GM12878 (cell line): ENCODE measurements at places on chromosomes 13 and 19.
A peak's percentile ranks its signal among the peaks of the same experiment; 100 is the strongest.

DNA sequence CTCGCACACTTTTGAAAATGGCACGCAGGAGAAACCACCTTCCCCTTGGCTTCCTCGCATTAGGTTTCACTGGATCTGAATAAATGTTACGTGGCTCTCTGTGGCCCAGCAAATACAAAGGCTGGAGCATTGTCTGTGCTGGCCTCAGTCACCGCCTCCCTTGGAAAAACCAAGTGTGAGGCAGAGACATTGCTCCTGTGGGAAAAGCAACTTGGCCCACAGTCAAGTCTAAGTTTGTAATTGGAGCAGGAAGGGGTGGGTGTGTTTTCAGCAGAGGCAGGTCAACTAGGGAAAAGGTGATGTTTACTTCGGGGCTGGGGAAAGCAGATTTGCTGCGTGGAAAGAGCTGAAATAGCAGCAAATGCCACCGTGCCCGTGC is 101.6 kb downstream of the IRS2 start:
- no peaks in the 10 kb centered on the region for H3K4me1 ChIP-seq
- no peak for DNase-seq
- H3K36me3 ChIP-seq: no peaks in the 10 kb centered on the region
- H3K27ac ChIP-seq: no peak overlapping the region
- no peak overlapping the region for H3K4me3 ChIP-seq

GRCh38 chr13:98741741-98742435 is 10.6 kb downstream of the SLC15A1 start:
- H3K27me3 ChIP-seq: no peaks in the 10 kb centered on the region; the same call in 1 of the 2 replicates
- H3K27ac ChIP-seq: no peak overlapping the region
- no peak overlapping the region for H3K4me3 ChIP-seq
- no peaks in the 10 kb centered on the region for H3K4me1 ChIP-seq
- H3K36me3 ChIP-seq: no peaks in the 10 kb centered on the region

GRCh38 chr13:51970349-51970748 is 40.9 kb downstream of the ATP7B start:
- no peaks in the 10 kb centered on the region for H3K4me1 ChIP-seq
- no peak for DNase-seq
- H3K27ac ChIP-seq: no peak overlapping the region
- no peak overlapping the region for H3K4me3 ChIP-seq

DNA sequence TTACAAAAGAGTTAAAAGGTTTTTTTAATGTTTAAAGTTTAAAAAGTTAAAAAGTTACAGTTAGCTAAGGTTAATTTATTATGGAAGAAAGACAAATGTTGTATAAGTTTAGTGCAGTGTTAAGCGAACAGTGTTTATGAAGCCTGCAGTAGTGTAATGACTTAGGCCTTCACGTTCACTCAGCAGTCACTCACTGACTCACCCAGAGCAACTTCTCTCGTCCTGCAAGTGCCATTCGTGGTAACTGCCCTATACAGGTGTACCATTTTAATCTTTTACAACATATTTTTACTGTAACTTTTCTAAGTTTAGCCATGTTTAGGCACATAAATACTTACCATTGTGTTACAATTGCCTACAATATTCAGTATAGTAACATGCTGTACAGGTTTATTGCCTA is 398.2 kb upstream of the NBEA start:
- H3K4me3 ChIP-seq: no peak overlapping the region
- H3K27me3 ChIP-seq: no peaks in the 10 kb centered on the region
- H3K36me3 ChIP-seq: no peaks in the 10 kb centered on the region
- H3K27ac ChIP-seq: no peak overlapping the region

- no peak overlapping the region for H3K27ac ChIP-seq
- H3K36me3 ChIP-seq: no peaks in the 10 kb centered on the region
- no peaks in the 10 kb centered on the region for H3K27me3 ChIP-seq
- H3K4me1 ChIP-seq: no peaks in the 10 kb centered on the region
- no peak for DNase-seq
- H3K4me3 ChIP-seq: no peak overlapping the region
Observed at GRCh38 chr19:55927991-55928390, 4.1 kb downstream of the NLRP13 start.

- no peaks in the 10 kb centered on the region for H3K27me3 ChIP-seq
- no peak overlapping the region for H3K27ac ChIP-seq
- H3K4me3 ChIP-seq: no peak overlapping the region
- DNase-seq: no peak
- H3K4me1 ChIP-seq: no peaks in the 10 kb centered on the region; the same call in 1 of the 2 replicates
Observed at GRCh38 chr13:51397262-51397941, 55.4 kb downstream of the INTS6 start.

- H3K4me1 ChIP-seq: peaks cover 12% of the 10 kb centered on the region
- DNase-seq: no peak
- no peaks in the 10 kb centered on the region; the same call in 1 of the 2 replicates for H3K36me3 ChIP-seq
- H3K4me3 ChIP-seq: no peak overlapping the region
Observed at GRCh38 chr13:49536144-49536873, 40.6 kb downstream of the PHF11 start.

DNA sequence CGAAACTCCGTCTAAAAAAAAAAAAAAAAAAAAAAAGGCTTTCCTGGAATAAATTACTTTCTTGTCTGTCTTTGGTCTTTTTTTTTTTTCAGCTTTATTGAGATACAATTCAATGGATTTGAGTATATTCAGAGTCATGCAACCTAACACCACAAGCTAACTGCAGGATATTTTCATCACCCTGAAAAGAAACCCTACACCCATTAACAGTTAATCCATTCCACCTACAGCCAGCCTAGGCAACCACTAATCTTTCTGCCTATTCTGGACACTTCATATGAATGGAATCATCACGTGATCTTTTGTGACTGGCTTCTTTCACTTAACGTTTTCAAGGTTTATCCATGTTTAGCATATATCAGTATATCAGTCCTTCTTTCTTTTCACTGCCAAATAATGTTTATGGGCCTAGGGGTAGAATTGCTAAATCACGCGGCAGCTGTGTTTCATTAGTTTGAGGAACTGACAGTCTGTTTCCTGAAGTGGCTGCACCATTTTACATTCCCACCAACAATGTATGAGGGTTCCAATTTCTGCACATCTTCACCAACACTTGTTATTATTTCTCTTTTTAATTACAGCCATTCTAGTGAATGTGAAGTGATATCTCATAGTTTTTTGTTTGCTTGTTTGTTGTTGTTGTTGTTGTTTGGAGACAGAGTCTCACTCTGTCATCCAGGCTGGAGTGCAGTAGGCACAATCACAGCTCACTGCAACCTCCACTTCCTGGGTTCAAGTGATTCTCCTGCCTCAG is 19.9 kb downstream of the LRFN3 start:
- H3K4me3 ChIP-seq: no peak overlapping the region
- no peak overlapping the region for H3K27ac ChIP-seq
- H3K27me3 ChIP-seq: peaks cover 7% of the 10 kb centered on the region
- peaks cover 8% of the 10 kb centered on the region for H3K4me1 ChIP-seq
- no peak for DNase-seq

DNA sequence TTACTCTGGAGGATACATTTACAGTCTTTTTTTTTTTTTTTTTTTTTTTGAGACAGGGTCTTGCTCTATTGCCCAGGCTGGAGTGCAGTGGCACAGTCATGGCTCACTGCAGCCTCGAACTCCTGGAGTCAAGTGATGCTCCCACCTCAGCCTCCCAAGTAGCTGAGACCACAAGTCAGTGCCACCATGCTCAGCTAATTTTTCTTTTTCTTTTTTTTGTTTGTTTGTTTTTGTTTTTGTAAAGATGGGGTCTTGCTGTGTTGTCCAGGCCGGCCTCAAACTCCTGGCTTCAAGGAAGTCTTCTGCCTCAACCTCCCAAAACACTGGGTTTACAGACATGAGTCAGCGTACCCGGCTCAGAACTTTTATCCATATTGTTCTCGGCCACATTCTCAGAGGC is 64.5 kb downstream of the INSR start:
- H3K27me3 ChIP-seq: no peaks in the 10 kb centered on the region
- peaks cover 16% of the 10 kb centered on the region for H3K4me1 ChIP-seq
- DNase-seq: no peak
- H3K36me3 ChIP-seq: peaks cover 2% of the 10 kb centered on the region
- no peak overlapping the region for H3K27ac ChIP-seq

- peak overlapping the region; percentile 93 for H3K27ac ChIP-seq
- H3K4me1 ChIP-seq: peaks cover 55% of the 10 kb centered on the region
- peak; percentile 70 for DNase-seq
- peak overlapping the region; percentile 60 for H3K4me3 ChIP-seq
- no peaks in the 10 kb centered on the region for H3K36me3 ChIP-seq
Observed at GRCh38 chr13:24271601-24272451, 37.6 kb upstream of the C1QTNF9 start.

DNA sequence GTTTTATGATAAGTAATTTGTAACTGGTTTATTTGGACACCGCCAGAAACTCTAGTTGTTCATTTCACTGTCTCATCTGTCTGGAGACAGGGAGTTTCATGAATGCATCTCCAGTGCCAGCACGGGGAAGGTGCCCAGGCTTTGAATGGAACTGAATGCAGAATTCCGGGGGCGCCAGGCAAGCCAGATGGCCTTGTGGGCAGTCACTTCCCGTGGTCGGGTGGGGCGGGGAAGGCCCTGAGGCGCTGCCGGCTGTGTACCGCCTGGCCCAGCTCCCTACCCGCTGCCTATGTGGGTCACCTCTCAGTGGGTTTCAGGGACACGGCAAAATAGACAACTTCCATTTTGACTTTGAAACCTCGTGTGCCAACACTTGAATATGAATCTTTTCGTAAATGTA is 28.8 kb upstream of the MCF2L start:
- no peak for DNase-seq
- H3K4me1 ChIP-seq: peaks cover 4% of the 10 kb centered on the region; the same call in 1 of the 2 replicates
- no peak overlapping the region for H3K4me3 ChIP-seq
- H3K27me3 ChIP-seq: no peaks in the 10 kb centered on the region; the same call in 1 of the 2 replicates
- no peaks in the 10 kb centered on the region for H3K36me3 ChIP-seq

DNA sequence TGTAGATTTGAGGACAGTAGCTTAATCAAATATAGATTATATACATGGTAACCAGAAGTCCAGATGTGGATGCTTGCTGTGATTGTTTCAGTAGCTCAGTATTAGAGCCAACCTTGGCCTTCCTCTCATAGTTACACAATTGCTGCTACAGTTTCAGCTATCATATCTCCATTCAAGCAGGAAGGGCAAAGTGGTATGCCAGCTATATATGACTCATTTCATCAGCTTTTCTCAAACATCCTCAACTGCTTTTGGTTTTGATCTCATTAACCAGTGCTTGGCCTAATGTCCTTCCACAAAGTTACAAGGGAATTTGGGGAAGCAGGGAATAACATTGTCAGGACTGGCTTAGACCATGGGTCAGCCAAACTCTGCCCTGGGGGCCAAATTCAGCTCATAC is 73.0 kb upstream of the MAB21L1 start:
- H3K4me1 ChIP-seq: no peaks in the 10 kb centered on the region
- no peaks in the 10 kb centered on the region for H3K36me3 ChIP-seq
- peak; percentile 15 for DNase-seq
- no peak overlapping the region for H3K27ac ChIP-seq
- no peaks in the 10 kb centered on the region for H3K27me3 ChIP-seq

- H3K4me3 ChIP-seq: no peak overlapping the region
- no peaks in the 10 kb centered on the region for H3K27me3 ChIP-seq
- H3K4me1 ChIP-seq: no peaks in the 10 kb centered on the region
- no peak overlapping the region for H3K27ac ChIP-seq
Observed at GRCh38 chr13:59424661-59425060, 739.1 kb downstream of the DIAPH3 start.

GRCh38 chr19:934865-935479 is 9.1 kb downstream of the ARID3A start:
- no peak overlapping the region for H3K4me3 ChIP-seq
- DNase-seq: no peak
- H3K27me3 ChIP-seq: no peaks in the 10 kb centered on the region
- H3K27ac ChIP-seq: no peak overlapping the region
- H3K36me3 ChIP-seq: peaks cover 23% of the 10 kb centered on the region
- H3K4me1 ChIP-seq: peaks cover 21% of the 10 kb centered on the region

- H3K4me1 ChIP-seq: no peaks in the 10 kb centered on the region
- no peak overlapping the region for H3K4me3 ChIP-seq
- DNase-seq: no peak
- no peak overlapping the region for H3K27ac ChIP-seq
- H3K36me3 ChIP-seq: no peaks in the 10 kb centered on the region
Observed at GRCh38 chr13:58884353-58885209, 1253.0 kb downstream of the PCDH17 start.

DNA sequence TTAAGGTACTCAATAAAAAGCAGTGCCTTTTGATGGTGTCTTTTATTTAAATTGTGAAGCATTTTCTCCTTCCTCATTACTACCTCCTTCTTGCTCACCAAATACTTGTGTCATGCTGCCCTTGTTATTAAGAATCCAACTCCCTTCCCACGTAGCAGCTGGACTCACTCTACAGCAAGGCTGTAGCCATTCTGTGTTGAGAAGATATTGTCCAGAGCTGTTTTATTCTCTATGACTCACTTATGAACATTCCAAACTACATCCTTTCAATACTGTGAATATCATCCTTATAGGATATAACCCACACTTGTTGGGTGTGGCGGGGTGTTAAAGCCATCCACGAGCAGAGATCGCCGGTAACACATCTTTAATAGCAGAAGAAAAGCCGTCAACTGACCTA is 1671.5 kb upstream of the SLC10A2 start:
- H3K27ac ChIP-seq: no peak overlapping the region
- H3K27me3 ChIP-seq: no peaks in the 10 kb centered on the region
- no peaks in the 10 kb centered on the region for H3K36me3 ChIP-seq
- H3K4me3 ChIP-seq: no peak overlapping the region

DNA sequence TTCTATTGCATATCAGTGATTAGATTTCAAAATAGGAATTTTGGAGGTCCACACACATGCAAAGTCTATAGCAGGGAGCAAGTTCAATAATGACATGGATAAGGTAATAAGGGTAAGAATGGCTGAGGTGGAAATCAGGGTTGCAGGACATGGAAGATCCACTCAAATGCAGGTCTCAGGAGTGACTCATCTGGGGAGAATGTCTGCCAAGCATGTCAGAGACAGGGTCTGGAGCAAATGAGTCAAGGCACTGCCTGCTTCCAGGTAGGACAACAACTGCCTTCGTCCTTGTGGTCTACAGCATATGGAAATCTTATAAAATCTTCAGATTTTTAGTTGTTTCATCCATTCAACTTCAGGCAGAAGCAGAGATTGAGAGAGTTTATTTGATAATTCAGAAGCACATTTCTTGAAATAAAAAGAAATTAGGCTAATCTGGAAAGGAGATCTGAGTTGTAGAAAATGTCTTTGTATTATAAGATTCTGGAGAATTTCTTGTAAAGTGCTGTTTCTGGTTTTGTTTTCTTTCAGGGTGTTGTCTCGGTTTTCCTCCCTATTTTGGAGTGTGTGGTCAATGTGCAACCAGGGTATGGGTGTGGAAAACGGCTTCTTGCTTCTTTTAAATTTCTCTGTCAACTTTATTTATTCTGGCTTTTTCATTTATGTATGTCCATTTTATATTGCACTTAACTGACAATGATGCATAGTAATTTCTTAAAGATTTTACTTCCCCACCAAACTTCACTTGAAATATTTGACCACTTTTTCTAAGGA is 748.8 kb downstream of the LIG4 start:
- no peak for DNase-seq
- no peak overlapping the region for H3K27ac ChIP-seq
- no peak overlapping the region for H3K4me3 ChIP-seq
- no peaks in the 10 kb centered on the region for H3K27me3 ChIP-seq
- no peaks in the 10 kb centered on the region for H3K4me1 ChIP-seq
- no peaks in the 10 kb centered on the region for H3K36me3 ChIP-seq

DNA sequence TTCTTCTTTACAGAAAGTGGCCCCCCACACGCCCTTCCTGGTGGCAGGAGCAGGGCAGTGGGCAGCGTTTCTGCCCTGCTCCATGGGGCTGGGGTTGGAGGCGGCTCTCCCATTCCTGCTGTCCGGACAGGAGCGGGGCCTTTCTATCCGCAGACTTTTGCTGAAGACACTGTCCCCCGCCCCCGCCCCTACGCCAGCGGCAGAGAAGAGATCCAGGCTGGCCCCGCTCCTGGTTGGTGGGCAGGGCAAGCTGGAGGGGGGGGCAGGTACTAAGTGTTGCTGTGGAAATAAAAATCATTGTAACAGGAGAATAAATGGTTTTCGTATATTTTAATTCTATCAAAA is 81.7 kb downstream of the ZNF429 start:
- no peak overlapping the region for H3K27ac ChIP-seq
- H3K36me3 ChIP-seq: no peaks in the 10 kb centered on the region
- no peak for DNase-seq
- H3K4me1 ChIP-seq: no peaks in the 10 kb centered on the region
